Putamen (tissue), 1 donor: ENCODE measurements at places on chromosomes 1 and 21.

- no peak for DNase-seq
These were observed 73.2 kb downstream of the DISC1 start for GRCh38 chr1:231699784-231700183.

GRCh38 chr1:79052829-79053449 is 46.4 kb upstream of the ADGRL4 start:
- DNase-seq = no peak

DNA sequence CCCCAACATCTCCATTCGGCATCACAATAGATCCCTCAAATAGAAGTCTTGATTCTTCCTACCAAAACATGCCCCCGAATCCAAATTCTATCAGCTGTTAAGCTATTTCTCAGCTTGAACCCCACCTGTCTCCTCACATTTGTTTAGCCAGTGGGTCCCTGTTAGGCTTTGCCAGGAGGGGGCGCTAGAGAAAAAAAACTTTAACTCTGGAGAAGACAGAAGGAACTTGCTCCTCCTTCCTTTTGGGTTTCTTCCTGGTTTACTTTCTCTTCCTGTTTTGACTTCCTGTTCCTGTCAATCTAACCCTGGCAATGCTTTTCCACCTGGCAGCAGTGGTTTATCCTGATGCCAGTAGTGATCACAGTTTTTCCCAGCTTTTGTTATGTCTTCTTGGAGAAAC is 95.6 kb upstream of the KCNK1 start:
- peak; percentile 57 for DNase-seq

DNA sequence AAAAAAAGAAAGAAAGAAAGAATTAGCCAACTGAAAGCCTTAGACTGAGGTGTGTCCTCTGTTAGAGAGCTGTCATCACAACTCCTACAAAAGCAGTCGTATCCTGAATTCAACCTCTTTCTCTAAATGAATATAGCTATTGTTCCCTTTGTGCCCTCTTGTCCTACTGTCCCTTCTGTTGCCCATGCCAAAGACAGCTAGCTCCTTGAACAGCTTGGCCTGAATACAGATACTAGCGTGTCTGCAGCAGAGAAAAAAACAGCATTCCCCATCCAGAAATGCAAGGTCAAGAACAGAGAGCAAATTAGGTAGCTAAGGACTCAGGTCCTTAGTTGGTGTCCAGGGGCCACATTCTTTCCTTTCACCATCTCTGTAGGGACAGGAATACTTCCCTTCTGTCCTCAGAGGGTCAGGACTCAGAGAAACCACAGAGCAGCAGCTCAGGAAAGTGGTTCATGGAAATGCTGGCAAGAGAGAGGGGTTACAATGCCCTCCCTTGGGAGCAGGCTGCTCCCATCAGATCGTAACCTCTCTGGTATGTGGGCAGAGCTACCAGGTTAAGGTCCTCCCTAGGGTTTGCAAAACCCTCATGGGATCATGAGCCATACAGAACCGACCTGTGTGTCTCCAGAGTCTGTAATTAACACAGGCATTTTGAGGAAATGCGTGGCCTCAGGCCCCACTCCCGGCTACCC is 1.8 kb upstream of the ZBTB48 start:
- no peak for DNase-seq

DNA sequence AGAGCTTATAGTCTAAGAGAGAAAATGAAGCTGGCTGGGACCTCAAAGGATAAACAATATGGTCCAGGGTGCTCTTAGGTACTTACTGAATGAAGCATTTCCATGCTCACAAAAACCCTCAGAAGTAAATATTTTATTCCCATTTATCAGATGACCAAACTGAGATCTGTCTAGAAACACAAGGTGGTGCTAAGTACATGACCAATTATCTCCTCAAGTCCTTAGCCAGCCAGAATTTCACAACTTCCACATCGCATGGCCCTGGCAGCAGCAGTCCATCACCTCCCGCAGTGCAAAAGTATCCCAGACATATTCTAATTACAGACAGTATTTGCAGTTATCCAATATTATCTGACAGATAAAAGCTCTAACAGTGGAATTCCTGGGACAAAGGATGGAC is 321.7 kb upstream of the PROX1 start:
- no peak for DNase-seq

- DNase-seq = no peak
These were observed 50.6 kb downstream of the KIF26B start for GRCh38 chr1:245205396-245205795.

- DNase-seq = no peak
These were observed 224.0 kb downstream of the KIF26B start for GRCh38 chr1:245378745-245379144.

DNA sequence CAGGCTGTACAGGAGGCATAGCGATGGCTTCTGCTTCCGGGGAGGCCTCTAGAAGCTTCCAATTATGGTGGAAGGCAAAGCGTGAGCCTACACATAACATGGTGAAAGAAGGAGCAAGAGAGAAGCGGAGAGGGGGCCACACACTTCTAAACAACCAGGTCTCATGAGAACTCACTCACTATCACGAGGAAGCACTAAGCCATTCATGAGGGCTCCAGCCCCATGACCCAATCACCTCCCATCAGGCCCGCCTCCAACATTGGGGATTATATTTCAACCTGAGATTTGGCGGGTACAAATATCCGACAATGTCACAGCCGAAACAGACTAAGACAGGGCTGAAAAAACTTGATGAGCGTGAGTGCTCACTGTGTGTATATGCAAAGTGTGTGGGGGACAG is 89.3 kb upstream of the CNIH3 start:
- DNase-seq = no peak

DNA sequence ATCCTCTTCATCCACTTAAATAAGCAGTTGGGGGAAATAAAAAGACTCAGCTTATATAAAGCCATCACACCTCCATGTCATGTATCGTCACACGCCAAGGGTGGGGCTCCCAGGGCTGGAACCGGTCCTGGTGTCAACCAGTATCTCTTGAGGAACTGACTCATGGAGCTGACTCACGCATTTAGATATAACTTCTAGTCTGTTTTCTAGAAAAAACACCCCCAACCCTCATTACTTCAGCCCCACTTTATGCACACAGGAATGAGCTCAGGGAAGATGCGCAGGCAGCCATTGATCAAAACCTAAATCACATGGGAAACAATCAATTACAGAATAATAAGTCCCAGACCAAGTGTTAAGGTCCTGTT is 6.9 kb upstream of the IL22RA1 start:
- DNase-seq = peak; percentile 19

DNA sequence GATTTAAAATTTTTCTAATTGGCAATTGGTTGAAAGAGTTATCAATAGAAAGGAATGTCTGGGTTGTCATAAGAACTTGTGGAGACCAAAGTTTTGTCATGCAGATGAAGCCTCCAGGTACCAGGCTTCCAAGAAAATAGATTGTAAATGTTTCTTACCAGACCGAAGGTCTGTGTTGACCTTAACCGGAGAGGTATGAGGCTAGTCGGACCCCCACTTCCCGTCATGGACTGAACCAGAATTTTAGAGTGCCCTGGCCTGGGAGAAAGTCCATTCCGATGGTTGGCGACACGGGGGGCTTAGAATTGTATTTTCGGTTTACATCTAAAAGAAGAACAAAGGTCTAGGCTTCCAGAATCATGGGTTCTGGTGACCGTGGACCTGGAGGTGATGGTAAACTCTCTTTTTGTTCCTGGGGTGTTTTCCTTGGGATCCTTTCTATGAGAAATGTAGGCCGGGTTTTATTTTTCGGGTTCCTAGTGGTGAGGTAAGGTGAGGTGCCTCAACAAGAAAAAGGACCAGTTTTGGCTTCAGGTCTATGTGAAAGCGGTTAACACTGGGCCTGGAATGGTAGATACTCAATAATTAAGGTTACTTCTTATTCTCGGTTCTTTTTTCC is 405 bp upstream of the UHMK1 start:
- DNase-seq = no peak

DNA sequence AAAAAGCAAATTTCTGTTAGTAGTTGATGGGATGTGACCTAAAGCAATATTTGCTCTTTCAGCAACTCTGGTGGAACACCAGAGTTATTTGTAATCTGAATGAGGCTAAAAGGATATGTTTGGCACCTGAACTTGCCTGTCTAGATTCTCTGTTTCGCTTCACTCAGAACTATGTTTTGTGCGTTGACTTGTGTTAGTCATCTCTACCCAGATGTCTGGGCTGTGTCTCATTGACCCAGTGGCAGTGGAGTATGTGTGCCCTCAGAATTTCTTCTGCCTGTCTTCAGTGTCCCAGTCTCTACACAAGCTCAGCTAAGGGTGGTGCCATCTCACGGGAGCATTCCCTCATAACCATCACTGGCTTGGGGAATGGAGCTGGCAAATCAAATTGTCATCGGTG is 13.9 kb downstream of the KCNK1 start:
- no peak for DNase-seq

- no peak for DNase-seq
These were observed 35.8 kb upstream of the TDRD10 start for GRCh38 chr1:154466206-154466605.

- no peak for DNase-seq
These were observed 4.5 kb downstream of the PEF1 start for GRCh38 chr1:31640179-31640578.

GRCh38 chr1:67174716-67175284 is 8.5 kb downstream of the IL23R start:
- no peak for DNase-seq

DNA sequence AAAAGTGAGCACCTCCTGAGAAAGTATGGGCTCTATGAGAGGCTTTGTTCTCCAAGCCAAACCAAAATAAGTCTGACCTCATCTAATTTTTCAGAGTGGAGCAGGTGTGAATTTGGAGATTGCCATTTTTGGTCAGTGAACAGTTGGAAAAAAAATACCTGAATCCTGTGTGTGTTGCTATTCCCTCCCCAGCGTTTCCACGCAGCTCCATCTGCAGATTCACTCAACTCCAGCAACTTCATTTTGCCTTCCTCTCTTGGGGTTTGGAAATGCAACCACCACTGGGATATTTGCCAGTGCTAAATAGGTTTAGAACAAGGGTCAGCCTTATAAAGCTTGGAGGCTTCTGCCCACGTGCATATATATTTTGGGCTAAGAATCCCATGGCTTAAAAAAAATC is 11.2 kb downstream of the CASQ2 start:
- DNase-seq = no peak

- DNase-seq = no peak
These were observed 1.7 kb downstream of the TRMT1L start for GRCh38 chr1:185154912-185155513.

GRCh38 chr1:68808351-68808750 is 311.5 kb upstream of the DEPDC1 start:
- no peak for DNase-seq

DNA sequence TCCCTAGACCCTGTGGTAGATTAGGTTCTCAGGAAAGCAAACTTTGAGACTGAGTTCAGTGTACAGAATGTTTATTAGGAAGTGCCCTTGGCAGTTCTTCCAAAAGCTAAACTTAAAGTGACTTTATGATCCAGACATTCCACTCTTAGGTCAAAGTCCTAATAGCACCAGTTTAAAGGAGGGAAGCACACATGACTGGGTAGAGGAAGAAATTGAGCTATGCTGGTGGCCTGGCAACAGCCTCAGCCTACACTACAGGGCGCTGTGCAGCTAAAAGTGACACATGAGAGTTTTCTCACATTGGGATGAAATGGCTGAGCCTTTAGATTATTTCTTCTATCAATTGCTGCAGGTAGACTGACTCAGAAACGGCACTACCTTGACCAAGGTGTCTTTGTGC is 280.4 kb downstream of the BRINP2 start:
- no peak for DNase-seq

DNA sequence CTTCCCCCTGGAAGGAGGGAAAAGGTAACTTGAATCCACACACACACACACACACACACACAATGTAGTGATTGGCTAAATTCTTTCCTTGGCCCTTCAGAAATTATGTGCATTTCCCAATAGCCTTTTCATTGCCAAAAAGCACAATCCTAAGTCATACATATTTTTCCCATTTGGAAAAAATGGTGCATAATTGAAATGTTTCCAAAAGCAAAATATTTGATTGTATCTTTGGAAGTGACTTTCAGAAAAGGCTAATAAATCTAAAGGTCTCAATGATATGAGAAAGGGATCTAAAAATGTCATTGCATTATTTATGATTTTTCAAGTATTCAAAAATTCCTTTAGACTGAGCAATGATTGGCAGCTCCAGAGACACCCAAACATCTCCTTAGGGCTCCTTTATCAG is 43.5 kb upstream of the NEK7 start:
- DNase-seq = no peak

- no peak for DNase-seq
These were observed 171.2 kb downstream of the SEC16B start for GRCh38 chr1:177798614-177799013.

- no peak for DNase-seq
These were observed 22.1 kb downstream of the SOX13 start for GRCh38 chr1:204094856-204095634.

DNA sequence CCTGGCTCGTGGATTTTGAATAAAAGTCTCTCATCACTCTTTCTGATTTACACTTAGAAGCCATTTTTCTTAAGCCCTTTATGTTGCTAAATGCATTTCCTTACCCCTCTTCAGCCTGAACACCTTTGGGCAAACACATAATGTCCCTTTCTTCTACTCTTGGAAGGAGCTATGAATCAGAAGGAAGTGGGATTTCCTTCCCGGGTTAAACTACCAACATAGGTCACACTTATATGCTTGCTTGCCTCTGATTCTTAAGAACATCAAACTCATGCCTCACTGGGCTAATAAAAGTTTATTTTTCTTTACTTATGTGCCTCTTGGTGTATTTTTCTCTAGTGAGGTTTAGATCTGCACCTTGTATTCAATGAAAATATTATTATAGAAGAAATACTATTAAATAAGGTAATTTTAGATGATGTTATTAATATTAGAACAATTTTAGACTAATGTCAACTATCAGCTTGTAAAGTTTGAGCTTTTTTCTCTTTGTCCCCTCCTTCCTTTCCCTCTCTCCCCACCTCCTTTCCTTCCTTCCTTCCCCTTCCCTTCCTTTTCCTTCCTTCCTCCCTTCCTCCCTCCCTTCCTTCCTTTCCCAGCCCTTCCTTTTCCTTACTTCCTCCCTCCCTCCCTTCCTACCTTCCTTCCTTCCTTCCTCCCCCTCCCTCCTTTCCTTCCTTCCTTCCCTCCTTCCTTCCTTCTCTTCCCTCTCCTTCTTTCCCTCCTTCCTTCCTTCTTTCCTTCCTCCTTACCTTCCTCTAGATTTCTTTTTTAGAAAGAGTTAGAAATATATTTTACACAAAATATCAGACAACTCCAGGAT is 66.5 kb upstream of the KCNJ6 start:
- DNase-seq = no peak

- no peak for DNase-seq
These were observed 1.7 kb downstream of the PKNOX1 start for GRCh38 chr21:42975886-42976608.

DNA sequence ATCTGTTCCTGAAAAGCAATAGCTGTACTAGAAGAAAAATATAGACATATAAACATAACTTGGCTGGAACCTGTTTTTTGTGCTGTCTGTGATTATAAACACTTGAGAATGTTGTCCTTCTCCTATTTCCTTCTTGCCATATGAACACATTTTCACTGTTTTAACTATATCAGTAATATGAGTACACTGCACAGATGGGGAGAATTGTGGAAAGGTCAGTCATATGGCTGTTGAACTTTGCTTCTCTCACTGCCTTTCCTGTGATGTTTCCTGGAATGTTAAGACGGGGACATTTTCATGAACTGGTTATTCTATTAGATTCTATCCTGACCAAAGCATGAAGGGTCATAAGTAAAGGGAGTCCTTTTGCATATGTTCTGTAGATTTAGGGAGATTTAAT is 24.9 kb downstream of the HMCN1 start:
- no peak for DNase-seq
